ENCODE measurements at places on chromosomes 12 and 14.

- no peak for DNase-seq
Observed at GRCh38 chr14:32192712-32193373, 9.0 kb upstream of the RNU6-7 start.

GRCh38 chr12:24404086-24404815 is 454.8 kb upstream of the SOX5 start:
- no peak for DNase-seq

- DNase-seq, result no peak
Observed at GRCh38 chr12:118206107-118206412, 70.1 kb downstream of the PEBP1 start.

- DNase-seq, result no peak
Observed at GRCh38 chr12:71756054-71756690, 1.5 kb downstream of the RAB21 start.

- peak; percentile 42 for DNase-seq
Observed at GRCh38 chr14:73153272-73153671, 17.0 kb downstream of the PSEN1 start.

DNA sequence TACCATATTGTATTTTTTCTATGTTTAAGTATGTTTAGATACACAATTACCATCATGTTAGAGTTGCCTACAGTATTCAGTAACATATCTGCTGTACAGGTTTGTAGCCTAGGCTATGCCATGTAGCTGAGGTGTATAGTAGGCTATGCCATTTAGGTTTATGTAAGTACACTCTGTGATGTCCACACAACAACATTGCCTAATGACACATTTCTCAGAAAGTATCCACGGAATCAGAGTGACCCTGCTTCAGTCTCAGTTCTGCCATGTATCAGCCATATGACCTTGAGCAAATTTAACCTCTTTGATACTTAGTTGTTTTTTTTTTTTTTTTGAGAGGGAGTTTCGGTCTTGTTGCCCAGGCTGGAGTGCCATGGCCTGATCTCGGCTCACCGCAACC is 12.7 kb downstream of the SUSD6 start:
- no peak for DNase-seq

DNA sequence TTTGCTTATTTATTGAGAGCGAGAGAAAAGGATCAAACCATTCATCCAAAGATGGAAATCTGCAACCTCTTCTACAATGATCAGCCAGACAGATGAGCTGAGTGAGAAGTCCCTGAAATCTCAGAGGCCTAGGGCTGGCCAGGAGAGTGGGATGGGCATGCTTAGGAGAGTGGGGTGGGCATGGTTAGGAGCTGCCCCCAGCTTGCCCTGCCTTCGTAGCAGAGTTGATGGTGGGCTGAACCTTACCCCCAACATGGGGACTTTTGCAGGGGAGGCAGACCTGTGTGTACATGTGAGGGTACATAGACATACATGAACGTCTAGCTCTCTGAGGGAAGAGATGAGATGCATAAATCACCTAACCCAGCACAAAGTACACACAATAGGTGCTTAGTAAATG is 95.7 kb upstream of the ESRRB start:
- no peak for DNase-seq

Data from AG09309 (cell line).